Hepatocyte (in vitro differentiated cells): ENCODE measurements at places on chromosomes 11 and 22.

DNA sequence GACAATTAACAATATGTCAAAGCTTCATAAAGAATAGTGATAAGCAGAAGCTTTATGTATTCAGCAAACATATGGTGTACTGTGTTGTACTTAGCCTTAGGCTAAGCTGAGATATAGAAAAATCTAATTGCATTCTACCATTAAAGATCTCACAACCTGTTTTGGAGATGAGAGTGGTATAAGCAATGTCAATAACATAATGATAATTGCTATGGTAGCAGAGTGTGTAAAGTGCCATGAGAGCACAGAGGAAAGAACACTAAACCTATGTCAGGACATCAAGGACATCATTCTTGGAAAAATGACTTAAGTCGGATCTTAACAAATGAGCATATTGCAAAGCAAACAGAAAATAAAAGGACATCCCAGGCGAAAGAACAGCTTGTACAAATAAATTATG is 28.6 kb upstream of the ANGPTL5 start:
- DNase-seq, result no peak

DNA sequence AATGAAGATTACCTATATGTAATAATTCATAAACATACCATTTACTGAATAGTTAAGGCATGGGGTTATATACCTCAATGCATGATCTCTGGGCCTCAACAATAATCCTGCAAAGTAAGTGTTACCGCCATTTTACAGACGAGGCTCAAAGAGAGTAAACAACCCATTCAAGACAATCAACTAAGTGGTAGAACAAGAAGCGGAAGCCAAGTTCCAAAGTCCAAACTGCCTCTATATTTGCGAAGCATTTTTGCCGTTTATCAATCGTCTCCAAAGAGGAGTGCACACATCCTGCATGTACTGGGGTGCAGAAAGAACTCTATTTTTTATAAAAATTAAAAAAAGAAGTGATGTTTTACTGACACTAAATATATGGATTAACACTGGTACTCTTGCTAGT is 27.5 kb upstream of the P4HA3 start:
- DNase-seq, result peak; percentile 37

DNA sequence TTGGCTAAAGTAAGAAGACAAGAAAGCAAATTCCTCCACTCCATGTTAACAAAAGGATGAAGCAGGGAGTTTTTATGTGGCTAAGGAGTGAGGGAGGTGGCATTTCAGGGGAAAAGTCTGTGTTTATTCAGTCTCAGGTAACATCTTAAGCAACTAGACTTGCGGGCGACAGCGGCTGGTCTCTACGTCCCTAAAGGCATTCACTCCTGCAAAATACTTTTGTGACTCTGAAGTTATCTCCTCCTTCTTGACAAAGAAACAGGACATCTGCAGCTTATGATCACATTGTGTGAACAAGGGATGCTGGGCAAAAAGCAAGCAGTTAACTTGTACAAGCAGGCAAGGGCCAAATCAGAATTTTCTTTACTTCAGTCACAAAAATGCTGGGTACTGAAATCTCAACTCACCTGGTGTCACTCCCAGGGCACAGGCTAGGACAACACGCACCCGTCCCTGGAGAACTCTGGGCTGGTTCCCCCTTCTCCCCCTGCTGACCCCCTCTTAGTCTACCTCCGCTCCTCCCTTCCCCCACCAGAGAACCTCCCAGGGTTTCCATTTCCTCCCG is 38.3 kb downstream of the IGLL5 start:
- peak; percentile 29 for DNase-seq

GRCh38 chr22:18110954-18111758 is 547 bp downstream of the TUBA8 start:
- DNase-seq, result no peak

GRCh38 chr11:64834723-64835615 is 9.5 kb downstream of the CDC42BPG start:
- no peak for DNase-seq

- no peak for DNase-seq
Observed at GRCh38 chr11:134223121-134223520, 646 bp downstream of the NCAPD3 start.

DNA sequence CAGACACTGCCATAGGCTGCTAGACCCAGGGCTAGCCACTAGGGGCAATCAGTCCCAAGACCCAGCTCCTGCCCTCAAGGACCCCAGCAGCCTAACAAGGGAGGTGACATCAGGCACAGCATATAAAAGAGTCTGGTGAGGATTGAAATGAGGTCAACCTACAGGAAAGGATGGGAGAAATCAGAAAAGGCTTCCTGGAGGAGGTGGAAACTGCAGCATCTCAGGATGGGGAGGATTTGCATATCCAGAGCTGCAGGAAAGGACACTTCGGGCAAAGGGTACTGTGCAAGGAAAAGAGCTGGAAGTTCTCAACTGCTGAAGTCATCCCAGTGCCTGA is 2.9 kb upstream of the ARFGAP2 start:
- peak; percentile 62 for DNase-seq

GRCh38 chr11:19218786-19219460 is 17.1 kb upstream of the CSRP3 start:
- no peak for DNase-seq

- DNase-seq, result no peak
Observed at GRCh38 chr11:69647390-69647748, 6.4 kb downstream of the CCND1 start.

- no peak for DNase-seq
Observed at GRCh38 chr11:6402061-6402470, 11.8 kb downstream of the SMPD1 start.

DNA sequence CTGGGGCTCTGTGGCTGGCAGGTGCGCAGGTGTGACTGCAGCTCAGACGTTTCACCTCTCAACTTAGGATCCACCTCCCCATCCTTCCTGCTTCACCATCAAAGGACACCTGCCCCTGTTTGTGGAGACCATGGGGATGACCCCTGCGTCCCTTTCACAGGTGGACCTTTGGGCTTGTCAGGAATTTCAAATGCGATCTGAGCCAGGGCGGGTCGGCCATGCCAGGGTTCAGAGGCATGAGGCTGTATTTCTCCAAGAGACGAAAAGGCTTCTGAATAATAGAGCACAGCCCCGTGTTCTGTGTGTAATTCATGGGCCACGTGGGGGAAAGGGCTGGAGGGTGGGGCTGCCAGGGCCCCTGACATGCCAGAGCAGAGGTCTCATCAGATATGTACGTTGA is 668.0 kb downstream of the BRD1 start:
- DNase-seq, result no peak
